ENCODE measurements at places on chromosomes 6 and 20.
A peak's percentile ranks its signal among the peaks of the same experiment; 100 is the strongest.

GRCh38 chr6:27863962-27864905 is 48.0 kb downstream of the OR2B2 start:
- DNase-seq, result peak; percentile 51

DNA sequence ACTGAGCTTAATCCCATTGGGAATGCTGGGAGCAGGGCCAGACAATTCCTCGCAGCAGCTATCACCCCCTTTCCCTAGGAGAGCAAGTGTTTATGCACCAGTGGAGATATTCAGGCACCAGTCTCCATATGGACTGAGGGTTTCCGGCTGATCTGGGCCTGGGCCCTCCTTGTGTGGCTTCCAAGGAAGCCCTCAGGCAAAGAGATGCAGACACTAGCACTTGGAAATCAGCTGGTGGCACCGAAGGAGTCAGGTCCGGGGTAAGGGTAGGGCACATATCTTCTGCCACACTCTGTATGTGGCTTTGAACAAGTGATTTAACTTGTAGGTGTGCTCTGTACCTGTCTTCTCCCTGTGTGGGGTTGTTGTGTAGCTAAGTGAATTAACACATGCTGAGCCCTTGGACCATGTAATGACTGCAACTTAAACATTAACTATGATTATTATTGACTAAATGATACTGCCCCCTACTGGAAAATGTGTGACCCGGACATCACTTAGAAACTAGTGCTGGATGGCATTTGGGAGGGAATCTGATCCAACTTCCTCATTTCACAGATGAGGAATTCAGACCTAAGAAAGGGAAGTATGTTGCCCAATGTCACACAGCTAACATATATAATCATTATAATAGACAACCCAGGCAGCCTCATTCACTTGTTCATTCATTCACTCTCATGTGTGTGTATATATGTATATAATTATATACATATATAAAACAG is 19.3 kb upstream of the WFDC2 start:
- no peak for DNase-seq

- peak; percentile 87 for DNase-seq
Measured at GRCh38 chr20:49381558-49382493, 100.6 kb downstream of the KCNB1 start.

GRCh38 chr6:6892744-6893583 is 214.8 kb upstream of the RREB1 start:
- no peak for DNase-seq

DNA sequence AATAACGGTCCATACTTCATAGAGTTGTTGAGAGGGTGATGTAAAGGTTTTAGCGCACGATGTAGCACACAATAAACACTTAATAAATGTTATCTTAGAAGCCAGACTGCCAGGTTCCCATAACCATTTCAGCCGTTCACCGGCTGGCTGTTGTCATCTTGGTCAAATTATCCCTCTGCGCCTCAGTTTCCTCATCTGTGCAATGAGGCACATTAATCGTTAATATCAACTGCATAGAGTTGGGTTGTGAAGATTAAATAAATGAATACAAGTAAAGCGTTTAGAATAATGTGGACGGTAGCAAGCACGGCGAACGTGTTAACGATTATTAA is 432 bp upstream of the PSMF1 start:
- no peak for DNase-seq

- DNase-seq, result no peak
Measured at GRCh38 chr20:49769048-49769581, 43.5 kb upstream of the SLC9A8 start.

DNA sequence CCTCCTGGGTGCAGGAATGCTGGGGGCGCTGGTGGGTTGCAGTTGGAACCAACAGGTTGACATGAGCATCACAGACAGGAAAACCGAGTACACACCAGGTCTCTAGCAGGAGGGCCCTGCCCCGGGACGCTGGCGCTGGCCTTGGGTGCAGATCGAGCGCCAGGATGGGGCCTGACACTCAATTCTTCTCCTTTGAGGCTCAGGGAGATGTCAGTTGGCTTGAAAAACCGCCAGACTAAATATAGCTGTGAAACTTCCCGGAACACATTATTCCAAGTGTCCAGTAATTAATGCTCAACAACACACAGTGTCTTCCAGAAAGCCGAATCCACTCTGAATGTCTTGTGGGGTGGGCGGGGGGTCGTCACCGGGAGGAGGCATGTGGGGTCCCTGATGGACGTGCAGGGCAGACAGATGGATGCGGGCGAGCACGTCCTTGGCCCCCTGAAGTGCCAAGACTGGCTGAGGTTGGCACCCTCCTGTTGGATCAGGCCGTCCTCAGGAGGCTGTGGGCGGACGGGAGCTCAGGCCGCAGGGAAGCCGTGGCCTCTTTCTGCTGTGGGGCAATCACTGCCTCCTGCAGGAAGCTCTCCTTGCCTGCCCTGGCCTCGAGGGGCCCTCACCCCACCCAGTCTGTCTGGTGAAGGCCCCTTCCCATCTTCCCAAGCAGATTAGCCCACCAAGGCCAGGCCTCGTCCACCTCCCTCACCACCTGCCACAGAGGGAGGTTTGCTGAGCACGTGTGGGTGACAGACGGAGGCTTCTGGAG is 19.4 kb upstream of the GATA5 start:
- no peak for DNase-seq

GRCh38 chr20:8874437-8874836 is 194.4 kb upstream of the PLCB4 start:
- no peak for DNase-seq

DNA sequence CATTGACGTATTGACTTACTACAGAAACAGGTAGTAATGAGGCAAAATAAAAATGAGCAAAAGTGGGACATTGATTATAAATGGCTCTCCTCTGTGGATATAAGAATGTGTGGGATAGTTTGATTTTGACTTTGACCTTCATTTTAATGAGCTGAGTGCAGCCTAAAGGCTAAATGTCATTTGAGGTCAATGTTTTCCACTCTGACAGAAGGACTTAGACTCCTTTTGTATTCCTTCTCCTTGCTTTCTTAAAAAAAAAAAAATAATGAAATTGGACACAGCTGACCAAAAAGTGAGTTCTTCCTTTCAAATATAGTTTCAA is 68.6 kb downstream of the MTFR2 start:
- no peak for DNase-seq

- DNase-seq, result no peak
Measured at GRCh38 chr20:15380770-15381169, 1043.4 kb upstream of the FLRT3 start.

- DNase-seq, result no peak
Measured at GRCh38 chr6:69580706-69581105, 216.1 kb downstream of the LMBRD1 start.

GRCh38 chr6:109441069-109441816 is 719 bp downstream of the SMPD2 start:
- peak; percentile 66 for DNase-seq

- no peak for DNase-seq
Measured at GRCh38 chr6:106197441-106197840, 111.3 kb downstream of the PRDM1 start.

DNA sequence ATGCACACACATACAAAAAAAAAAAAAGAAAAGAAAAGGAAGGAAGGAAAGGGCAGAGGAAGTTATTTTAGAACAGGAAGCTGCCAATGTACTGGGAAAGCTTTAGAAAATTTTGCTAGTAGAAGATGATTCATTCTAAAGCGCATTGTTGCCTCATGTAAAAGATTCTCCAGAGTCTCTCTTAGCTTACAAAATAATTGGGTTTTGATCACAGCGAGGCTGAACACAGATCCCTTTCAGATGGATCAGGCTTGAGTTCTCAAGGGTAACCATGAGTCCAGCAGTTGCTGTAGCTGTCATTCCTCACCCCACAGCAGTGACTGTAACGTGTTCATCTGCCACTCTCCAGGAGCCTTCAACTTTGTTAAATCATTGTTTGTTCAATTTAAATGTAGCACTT is 81.9 kb downstream of the PHACTR2 start:
- no peak for DNase-seq

GRCh38 chr20:57857969-57858368 is 148.2 kb upstream of the PMEPA1 start:
- no peak for DNase-seq

DNA sequence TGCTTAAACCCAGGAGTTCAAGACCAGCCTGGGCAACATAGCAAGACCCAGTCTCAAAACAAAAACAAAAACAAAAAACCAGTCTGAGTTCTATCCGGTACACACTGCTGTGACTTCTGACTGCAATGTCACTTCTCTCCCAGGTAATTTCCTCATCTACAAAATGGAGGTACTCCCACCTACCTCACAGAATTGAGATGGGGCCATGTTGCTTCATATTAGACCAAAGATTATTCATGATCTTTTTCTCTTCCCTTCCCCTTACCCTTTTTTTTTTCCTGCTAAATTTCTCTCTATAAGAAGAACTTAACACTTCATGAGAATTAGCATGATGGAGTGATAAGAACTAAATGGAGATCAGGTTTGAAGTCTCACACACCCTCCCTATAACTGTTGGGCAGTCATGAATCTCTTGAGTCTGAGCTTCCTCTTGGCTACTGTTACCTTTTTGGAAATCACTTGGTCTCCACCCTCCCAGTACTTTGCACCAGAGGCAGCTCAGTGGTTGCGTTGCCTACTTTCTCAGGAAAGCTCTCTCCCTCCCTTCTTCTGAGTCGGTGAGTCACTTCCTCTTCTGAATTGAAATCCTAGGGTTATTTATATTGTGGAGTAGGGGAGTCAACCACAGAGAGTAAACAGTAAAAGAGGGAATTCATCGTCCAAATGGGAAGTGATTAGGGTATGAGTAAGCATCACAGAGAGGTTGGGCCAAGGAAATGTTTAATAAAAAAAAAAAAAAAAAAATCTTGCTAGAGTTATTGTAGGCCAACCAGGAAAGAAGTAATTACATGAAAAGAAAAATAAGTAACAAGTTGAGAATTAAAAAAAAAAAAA is 59.9 kb upstream of the MAP7 start:
- no peak for DNase-seq

DNA sequence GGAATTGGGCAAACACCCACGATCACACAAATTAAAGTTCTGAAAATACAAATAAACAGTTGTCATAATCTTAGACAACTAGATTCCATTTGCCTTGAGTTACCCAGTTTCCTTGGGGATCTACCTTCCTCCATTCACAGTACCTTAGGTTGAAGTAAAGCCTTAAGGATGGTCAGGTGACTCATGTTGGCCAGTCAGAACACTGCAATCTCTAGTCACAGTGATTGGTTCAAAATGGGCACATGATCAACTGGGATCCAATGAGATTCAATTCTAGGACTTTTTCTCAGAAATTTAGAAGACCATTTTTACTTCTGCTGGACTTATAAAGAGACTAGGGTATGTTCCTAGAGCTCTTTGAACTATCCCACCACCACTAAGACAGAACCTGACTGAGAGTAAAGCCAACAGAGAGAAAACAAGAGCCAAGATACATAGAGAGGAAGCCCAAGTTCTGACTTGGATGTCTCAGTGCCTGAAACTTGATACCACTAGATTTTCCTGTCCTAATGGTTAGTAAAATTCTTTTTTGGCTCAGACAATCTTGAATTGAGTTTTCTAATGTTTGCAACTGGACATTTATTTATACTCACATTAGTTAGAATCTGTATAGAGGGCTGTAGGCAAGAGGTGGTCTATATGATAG is 8.6 kb upstream of the CLIC5 start:
- no peak for DNase-seq

DNA sequence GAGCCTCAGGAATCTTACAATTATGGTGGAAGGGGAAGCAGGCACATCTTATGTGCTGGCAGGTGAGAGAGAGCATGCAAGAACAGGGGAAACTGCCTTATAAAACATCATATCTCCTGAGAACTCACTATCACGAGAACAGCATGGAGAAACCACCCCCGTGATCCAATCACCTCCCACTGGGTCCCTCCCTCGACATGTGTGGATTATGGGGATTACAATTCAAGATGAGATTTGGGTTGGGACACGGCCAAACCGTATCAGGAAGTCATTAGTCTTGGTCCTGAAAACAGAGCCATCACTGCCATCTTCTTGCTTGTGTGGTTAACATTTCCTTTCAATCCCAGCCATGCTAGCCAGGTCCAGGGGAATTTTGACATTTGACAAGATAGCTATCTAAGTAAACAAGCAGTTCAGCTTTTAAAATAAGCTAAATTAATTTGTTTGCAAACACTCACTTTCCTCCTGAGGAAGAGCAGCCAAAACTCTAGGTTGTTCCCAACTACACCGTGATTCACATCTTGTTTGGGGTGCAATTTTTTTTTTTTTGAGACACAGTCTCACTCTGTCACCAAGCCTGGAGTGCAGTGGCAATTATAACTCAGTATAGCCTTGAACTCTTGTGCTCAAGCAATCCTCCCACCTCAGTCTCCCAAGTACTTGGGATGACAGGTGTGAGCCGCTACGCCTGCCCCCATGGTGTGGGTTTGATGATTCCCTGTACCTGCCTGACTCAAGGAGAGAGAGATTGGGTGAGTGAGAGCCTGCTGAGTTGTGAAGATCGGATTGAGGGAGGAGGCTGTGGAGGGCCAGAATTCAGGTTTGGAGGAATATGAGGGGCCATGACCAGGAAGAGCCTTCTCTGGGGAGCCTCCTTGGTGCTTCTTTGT is 13.0 kb upstream of the PPP1R14C start:
- DNase-seq, result no peak

DNA sequence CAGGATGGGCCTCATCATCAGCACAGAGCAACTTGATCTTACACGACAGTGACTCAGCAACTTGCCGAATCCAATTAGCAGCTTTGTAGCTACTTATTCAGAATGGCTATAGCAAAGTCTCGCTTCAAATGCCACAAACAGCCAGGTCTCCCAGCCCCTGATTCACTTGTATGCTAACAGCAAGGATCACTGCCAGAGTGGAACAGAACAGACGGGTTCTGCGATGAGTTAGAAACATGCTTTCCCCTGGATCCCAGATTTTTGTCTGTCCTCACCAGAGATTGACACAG is 254.4 kb downstream of the NRN1 start:
- DNase-seq, result no peak

- DNase-seq, result peak; percentile 49
Measured at GRCh38 chr20:45798935-45799642, 7.3 kb downstream of the DNTTIP1 start.

- no peak for DNase-seq
Measured at GRCh38 chr6:139600919-139601475, 226.5 kb upstream of the CITED2 start.

GRCh38 chr20:21075471-21075870 is 30.7 kb downstream of the LINC00237 start:
- no peak for DNase-seq

DNA sequence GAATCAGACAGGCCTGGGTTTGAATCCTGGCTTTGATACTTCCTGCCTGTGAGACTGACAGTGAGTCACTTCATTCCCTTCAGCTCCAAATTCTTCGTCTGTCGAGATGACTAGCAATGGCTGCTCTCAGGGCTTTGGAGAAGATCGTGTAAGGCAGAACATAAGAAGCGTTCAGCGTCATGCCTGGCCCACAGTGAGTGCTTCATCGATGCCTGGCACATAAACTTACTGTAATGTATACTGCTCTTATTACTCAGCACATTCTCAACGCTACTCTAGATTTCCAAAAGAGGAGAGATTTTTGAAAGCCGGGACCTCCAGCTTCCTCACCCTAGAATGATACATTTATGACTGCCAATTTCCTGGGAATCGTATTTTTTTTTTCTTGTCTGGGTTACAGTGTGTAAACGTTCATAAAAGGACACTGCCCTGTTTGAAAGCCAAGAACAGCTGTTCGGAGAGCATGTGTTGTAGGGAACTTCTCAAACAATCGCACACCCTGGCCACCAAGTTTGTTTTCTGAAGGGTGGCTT is 16.2 kb upstream of the BCAS1 start:
- no peak for DNase-seq

GRCh38 chr6:46356543-46356942 is 134.7 kb downstream of the RCAN2 start:
- no peak for DNase-seq
